Mammary microvascular endothelial cell (primary cell): ENCODE measurements at places on chromosomes 13 and 19. TPM values are rescaled to one million over a fixed set of nuclear protein-coding genes. Genes with fewer than 3 reads are reported as not detected.

The GALP gene
- total RNA-seq = not detected in 2 replicates

The FDX2 gene
- total RNA-seq = 34.9 and 48.2 TPM in 2 replicates

The METTL21C gene
- not detected in 2 replicates for total RNA-seq

The CYP2F1 gene
- total RNA-seq = not detected in 2 replicates

The PGLYRP1 gene
- not detected in 2 replicates for total RNA-seq

The ZNF554 gene
- 0.80 and 1.1 TPM in 2 replicates for total RNA-seq

The KLK6 gene
- not detected in 2 replicates for total RNA-seq

The ZNF534 gene
- total RNA-seq = not detected in 2 replicates

The SAFB2 gene
- total RNA-seq = 12.5 and 18.2 TPM in 2 replicates

The SLITRK5 gene
- not detected in 2 replicates for total RNA-seq

The AP1M2 gene
- not detected in 2 replicates for total RNA-seq

The FAAP24 gene
- total RNA-seq = 2.2 and 5.5 TPM in 2 replicates

The ACP5 gene
- 0.39 and 1.2 TPM in 2 replicates for total RNA-seq

The ZNF442 gene
- 0.94 and 2.5 TPM in 2 replicates for total RNA-seq
